Activated CD4-positive, alpha-beta T cell treated with anti-CD3 and anti-CD28 coated beads, Interleukin-2, amount 50 U/mL, for 1 hour (primary cell): ENCODE measurements at places on chromosomes 12 and 14.

GRCh38 chr14:77190977-77191376 is 9.4 kb downstream of the TMEM63C start:
- no peak for DNase-seq

DNA sequence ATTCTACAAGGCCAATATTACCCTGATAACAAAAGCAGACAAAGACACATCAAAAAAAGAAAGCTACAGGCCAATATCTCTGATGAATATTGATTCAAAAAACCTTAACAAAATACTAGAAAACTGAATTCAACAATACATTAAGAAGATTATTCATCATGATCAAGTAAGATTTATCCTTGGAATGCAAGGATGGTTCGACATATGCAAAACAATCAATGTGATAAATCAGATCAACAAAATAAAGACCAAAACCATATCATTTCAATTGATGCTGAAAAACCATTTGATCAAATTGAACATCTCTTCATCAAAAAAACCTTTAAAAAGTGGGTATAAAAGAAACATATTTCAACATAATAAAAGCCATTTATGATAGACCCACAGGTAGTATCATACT is 117.3 kb downstream of the CPNE8 start:
- no peak for DNase-seq

DNA sequence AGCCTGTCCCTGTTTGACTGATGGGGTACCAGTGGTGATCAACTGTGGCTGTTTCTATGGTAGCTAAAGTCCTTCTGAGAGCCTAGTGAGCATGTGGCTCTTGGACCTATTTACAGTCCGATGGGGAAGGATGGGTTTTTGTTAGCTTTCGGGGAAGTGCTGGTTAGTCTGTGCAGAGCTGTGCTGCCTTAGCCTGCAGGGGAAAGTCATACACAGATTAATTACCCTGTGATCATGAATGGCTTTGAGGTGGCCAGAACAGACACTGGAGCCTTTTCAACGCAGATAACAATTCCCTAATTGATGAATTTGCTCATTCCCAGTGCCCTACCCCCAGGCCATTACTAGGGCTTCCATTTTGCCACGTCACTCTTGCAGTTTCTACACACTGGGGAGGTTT is 99.7 kb downstream of the WSCD2 start:
- no peak for DNase-seq

- no peak for DNase-seq
Observed at GRCh38 chr12:67048371-67048770, 220.8 kb upstream of the CAND1 start.

GRCh38 chr14:60093080-60093479 is 1.4 kb downstream of the PCNX4 start:
- DNase-seq, result no peak

DNA sequence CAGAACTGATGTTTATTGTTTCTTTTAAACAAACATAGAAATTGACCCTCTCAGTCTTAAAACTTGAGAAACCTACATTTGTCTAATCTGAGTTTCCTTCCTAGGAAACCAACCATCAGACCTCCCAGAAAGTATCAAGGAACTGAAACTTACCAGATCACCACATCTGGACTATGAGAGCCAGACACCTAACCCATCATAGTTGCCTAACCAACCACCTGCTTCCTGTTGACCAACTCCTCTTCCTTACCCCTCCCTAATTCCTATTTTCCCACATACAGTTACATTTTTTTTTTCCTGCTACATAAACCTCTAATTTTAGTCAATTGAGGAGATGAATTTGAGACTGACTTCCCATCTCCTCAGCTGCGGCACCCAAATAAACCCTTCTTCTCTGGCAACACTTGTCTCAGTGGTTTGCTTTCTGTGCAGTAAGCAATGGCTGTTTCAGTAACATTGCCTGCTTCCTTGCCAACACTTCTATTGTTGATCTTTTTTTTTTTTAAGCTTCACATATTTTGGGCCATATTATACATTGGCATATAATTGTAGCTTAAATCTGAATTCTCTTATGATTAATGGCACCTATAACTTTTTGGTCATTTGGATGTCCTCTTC is 34.3 kb downstream of the KLRD1 start:
- no peak for DNase-seq

GRCh38 chr12:114826244-114826643 is 142.3 kb upstream of the TBX3 start:
- no peak for DNase-seq

- DNase-seq, result peak; percentile 29
Observed at GRCh38 chr12:94649349-94650142, 811 bp downstream of the TMCC3 start.

DNA sequence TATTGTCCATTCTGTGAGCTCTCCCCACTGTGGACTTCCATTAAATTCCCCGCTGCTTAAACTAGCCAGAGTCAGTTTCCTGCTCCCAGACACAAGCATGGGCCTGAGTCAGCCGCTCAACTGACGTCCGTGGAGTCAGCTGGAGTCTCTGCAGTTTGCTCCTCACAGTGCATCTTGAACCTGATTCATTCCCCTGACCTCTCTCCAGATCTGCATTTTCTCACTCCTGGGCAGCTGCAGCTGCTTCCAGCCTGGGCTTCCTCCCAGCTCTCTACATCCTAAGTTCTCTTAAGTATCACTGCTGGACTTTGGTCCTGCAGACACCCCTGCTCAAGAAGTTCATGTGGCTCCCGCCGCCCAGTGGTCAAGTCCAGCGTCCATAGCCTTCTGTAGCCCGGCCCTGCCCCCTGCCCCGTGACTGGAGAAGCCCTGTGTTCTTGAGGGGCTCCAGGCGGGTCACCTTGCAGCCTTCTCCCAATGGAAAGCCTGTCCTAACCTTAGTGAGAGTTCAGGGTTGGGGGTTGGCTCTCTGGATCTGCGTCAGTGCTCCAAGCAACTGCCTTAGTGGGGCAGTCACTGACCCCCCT is 20.0 kb downstream of the NFKBIA start:
- no peak for DNase-seq

DNA sequence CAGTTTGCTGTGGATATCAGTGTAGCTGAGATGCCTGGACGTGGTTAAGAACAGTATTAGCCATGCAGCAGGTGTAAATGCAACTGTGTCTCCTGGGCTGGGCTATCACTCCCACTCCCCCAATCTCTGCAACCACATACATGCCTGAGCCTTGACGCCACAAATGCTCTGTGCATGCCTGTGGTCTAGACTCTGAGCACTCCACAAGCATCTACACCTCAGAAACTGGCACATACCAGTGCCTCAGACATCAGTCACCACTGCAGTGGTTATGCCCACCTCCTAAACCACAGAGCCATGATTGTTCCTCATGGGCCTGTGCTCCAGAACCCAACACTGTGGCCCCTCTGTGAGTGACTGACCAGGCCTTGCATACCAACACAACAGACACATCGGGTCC is 226.8 kb upstream of the ALG10 start:
- no peak for DNase-seq

- no peak for DNase-seq
Observed at GRCh38 chr12:76920172-76921099, 41.6 kb upstream of the CSRP2 start.

DNA sequence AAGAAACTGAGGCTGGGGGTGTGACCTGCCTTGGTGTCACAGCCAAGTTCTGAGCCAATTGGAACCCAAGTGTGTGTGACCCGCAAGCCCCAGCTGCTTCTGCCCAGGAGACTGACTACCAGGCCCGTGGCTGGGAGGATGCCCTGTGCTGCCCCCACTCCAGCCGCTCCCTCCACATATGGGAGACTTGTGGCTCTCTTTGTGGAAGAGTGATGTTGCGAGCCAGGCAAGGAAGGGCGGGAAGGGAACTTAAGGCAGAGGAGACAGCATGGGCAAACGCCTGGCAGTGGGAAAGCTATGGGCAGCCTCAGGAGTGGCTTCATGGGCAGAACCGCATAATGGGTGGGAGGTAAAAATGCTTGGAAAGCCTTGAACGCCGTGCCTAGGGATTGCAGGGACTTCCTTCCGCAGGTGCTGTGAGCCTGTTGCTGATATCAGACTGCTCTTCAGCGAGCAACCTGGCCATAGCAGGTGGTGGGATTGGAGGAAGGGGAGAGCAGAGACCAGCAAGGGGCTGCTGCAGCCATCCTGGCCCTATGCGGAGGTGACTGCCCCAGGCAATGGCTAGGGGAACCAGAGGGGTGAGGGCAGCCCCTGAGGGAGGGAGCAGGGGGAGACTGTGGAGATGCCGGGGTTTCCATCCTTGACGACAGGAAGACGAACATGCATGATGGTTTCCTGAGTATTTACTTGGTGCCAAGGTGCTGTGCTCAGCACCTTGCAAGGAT is 115.7 kb downstream of the LGMN start:
- no peak for DNase-seq

GRCh38 chr12:57730336-57731067 is 8.0 kb downstream of the AGAP2 start:
- DNase-seq, result no peak

DNA sequence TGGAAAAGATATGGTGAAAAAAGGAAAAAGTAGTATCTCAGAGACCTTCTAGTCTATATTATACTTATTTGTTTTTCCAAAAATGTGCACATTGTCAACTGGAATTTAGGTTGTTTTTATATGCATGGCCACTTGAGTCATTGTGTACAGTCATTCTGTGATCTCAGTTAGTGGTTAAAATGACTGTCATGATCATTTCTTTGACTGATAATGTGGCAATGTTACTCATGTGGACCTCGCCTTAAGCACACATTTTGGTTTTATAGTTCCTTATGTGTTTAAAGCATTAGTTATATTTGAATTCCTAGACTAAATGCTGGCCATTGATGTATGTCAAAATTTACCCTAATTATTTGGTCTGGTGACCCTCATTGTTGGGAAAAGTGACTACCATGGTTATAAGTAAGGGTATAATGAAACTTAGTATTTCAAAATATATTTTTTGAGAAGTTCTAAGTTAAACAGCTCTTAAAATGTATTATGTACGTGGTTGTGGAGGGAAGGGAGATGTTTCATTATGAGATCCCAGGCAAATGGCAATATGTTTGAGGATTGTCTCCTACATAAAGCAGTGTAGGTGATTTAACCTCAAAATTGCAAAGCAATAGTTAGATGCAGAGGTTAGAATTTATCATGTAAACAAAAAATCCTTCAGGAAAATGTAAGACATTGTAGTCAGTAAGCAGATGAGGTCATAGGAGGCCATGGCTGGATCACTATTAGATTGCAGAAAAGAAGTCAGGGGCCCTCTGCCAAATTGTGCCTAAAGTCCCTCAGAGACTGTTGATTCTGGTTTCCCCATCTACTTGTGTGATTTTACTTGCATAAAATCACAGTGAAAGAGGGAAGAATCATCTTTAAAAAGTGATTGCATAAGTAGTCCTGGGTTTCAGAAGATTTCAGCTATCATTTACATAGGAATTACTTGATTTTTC is 17.5 kb downstream of the PNMA1 start:
- DNase-seq, result no peak

GRCh38 chr12:65675141-65675621 is 149.1 kb upstream of the HMGA2 start:
- DNase-seq, result no peak

DNA sequence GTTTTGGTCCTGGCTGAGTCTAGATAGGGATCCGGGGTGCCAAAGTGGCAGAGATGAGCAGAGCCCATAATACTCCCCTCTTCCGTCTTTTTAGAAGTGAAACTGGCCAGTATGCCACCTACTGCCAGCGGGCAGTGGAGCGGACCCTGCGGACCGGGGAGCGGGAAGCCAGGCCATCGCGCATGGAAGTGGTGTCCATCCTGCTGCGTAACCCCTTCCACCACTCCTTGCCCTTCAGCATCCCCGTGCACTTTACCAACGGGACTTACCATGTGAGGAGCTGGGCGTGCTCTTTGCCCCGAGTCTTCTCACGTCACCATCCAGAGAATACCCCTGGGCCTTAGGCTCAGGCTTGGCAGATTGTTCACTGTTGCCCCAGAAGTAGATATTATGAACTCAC is 21.0 kb downstream of the PIGH start:
- DNase-seq, result no peak

DNA sequence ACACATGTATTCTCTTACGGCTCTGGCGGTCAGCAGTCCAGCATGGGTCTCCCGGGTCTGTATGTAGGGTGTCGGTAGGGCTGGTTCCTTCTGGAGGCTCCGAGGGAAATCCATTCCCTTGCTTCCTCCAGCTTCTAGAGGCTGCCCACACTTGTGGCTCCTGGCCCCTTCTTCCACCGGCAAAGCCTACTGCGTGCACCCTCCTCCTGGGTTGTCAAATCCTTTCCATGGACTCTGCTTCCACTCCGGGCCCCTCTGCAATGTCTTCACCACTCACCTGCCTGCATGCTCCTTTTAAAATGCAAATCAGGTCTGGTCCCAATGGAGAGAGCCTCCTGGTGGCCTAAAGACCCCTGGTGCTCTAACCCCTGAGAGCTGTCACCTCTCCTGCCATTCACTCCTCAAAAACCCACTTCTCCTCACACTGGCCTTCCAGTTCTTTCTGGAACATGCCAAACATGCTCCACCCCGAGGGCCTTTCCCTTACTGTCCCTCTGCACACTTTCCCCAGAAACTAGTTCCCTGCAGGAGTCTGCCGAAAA is 108.5 kb downstream of the DICER1 start:
- no peak for DNase-seq

DNA sequence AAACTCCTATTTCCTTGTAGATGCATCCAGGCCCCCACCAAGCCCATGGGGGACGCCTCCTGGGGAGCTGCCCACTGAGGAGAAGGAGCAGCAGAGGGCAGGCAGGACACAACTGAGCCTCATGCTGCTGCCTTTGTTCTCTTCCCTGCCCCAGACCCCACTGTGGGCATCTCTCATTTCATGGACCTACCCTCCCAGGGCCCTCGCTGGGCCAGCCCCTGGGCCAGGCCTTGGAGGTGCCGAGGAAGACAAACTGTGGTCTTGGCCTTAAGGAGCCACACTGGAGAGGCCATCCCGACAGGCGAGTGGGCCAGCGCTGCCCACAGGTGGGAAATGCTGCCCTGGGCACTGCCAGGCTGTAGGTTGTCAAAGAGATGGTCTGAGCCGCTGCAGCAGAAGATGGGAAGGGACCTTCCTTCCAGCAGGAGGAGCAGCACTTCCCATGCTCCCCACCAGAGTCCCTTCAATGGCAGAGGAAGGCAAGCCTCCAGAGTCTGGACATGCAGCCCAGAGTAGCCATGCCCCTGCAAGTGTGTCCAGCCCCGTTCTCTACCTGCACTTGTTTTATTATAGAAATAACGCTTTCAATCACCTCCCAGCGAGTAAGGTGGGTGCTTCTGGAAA is 147.4 kb downstream of the BCL11B start:
- no peak for DNase-seq

DNA sequence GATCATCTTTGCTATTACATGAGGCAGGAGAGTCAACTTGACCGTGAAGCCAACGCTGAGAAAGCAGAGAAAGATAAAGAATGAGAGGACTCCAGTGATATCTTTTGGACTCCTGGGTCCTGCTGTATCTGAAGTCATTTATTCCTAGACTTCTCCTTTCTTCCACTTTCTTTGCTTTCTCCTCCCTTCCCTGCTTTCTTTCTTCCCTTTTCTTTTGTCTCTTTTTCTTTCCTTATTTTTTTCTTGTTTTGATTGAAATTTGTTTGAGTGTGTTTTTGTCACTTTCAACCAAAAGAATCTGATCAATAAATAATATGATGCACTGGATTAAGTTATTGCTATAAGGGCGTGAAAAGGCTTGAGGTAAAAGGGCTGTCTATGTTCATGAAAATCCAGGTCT is 13.4 kb upstream of the GALNT6 start:
- DNase-seq, result no peak

- DNase-seq, result no peak
Observed at GRCh38 chr12:23536293-23536692, 413.2 kb downstream of the SOX5 start.
